ENCODE measurements at places on chromosomes 5 and 9. TPM values are rescaled to one million over a fixed set of nuclear protein-coding genes. Genes with fewer than 3 reads are reported as not detected.

DNA sequence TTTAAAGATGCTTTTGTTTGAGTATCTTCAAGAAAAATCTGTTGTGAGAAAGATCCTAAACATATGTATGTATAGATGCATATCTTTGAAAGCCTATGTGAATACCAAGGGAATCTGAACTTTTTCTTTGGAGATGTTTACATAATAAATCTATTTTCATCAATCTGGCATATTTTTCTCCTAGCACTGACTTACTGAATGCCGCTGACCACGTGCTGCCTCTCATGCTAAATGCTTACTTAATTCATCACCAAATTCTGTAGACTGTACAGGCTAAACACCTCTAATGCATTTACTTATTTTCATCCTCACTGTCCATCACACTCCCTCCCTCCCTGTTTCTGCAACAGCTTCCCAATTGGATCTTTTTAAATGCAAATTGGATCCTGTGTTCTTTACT lies 566.2 kb upstream of the WWC1 start:
- no peak for DNase-seq

DNA sequence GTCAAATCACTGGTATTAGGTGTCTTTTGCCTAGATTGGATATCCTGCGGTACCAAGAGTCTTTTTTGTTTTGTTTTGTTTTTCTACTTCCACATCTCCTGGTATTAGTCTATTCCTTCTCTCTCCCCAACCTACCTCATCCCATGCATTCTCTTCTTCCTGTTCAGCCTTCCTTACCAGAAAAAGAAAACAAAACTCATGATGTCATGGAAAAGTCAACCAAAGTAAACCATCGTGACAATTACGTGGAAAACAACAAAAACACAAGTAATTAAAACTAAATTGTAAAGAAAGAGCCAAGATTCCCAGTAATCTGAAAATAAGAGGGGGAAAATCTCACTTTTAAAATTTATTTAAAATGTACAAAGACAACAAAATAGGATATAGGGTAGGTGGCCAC lies 38.3 kb downstream of the TMEM167A start:
- no peak for DNase-seq

PPP3R2 gene
- not detected for total RNA-seq

DNA sequence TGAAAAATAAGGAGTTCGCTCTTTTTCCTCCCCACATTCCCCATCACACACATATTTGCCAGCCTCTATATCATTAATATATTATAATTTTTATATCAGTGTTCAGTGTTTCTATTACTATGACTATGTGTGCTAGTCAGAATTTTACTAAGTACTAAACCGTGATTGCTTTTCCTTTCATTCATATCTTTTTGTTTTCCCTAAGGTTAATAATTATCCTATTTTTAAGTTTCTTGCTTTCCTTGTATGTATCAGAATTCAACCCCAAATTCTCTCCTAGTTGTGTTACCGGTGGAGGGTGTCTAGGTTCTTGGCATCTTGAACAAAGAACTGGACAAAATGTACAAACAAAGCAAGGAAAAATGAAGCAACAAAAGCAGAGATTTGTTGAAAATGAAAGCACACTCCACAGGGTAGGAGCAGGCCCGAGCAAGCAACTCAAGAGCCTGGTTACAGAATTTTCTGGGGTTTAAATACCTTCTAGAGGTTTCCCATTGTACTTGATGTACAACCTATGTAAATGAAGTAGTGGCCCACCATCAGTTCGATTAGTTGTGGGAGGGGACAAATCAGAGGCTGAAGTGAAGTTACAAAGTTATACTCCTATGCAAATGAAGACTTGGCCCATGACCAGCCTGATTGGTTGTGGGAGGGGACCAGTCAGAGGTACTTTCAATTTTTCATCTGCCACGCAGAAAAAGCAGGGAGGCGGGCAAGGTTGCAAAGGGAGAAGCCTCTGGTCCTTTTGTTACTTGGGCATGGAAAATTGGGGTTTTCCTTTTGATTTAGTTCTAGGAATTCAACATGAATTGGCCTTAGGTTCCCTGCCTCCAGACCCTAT lies 43.8 kb downstream of the KIAA1191 start:
- DNase-seq, result no peak

PLAC8L1 gene
- not detected for total RNA-seq

GRCh38 chr5:168578006-168578405 lies 1.2 kb downstream of the PANK3 start:
- DNase-seq, result peak; percentile 34

CBY3 gene
- total RNA-seq, result not detected

- DNase-seq, result peak; percentile 34
Measured at GRCh38 chr9:107345327-107345726, 62.2 kb downstream of the RAD23B start.
